Spinal cord (tissue), 10 donors: ENCODE measurements at places on chromosomes 12 and 14. TPM values are rescaled to one million over a fixed set of nuclear protein-coding genes. Genes with fewer than 3 reads are reported as not detected.
A peak's percentile ranks its signal among the peaks of the same experiment; 100 is the strongest.

The RTL1 gene
- 0.44 TPM for total RNA-seq

The PGF gene
- total RNA-seq = 5.7 TPM

The KLRK1 gene
- 10.1 TPM for total RNA-seq

The CMA1 gene
- not detected for total RNA-seq

- DNase-seq = no peak
Observed at GRCh38 chr12:94961256-94961824, 42.2 kb downstream of the NDUFA12 start.

The NELL2 gene
- total RNA-seq = 105 TPM

GRCh38 chr12:95116773-95117172 is 43.4 kb upstream of the NR2C1 start:
- no peak for DNase-seq

DNA sequence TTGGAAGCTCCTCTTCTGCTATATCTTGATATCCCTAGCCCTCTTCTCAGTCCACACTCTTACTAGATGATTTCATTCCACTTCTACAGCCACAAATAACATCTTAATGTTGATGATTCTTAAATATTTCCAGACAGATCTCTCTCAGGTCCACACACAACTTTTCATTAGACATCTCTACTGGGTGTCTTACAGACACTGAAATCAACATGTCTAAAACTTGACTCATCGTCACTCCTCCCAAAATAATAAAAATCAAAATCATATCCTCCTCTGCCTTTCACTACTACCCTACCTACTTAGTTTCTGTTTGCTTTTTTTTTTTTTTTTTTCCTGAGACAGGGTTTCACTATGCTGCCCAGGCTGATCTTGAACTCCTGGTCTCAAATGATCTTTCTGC is 11.9 kb downstream of the PRDM4 start:
- DNase-seq = no peak

The PTHLH gene
- total RNA-seq = 7.7 TPM

The C1QL4 gene
- total RNA-seq = 4.8 TPM

- DNase-seq = no peak
Observed at GRCh38 chr12:72828662-72829324, 556.6 kb downstream of the TRHDE start.

The ADGRD1 gene
- total RNA-seq = 13.9 TPM

The PLEKHG7 gene
- not detected for total RNA-seq

GRCh38 chr14:99793213-99794150 is at the start of gene EML1:
TSS of gene EML1 (plus strand) at chr14:99793413. CDS start at chr14:99793477, 64 bp downstream.
- peak; percentile 73 for DNase-seq

DNA sequence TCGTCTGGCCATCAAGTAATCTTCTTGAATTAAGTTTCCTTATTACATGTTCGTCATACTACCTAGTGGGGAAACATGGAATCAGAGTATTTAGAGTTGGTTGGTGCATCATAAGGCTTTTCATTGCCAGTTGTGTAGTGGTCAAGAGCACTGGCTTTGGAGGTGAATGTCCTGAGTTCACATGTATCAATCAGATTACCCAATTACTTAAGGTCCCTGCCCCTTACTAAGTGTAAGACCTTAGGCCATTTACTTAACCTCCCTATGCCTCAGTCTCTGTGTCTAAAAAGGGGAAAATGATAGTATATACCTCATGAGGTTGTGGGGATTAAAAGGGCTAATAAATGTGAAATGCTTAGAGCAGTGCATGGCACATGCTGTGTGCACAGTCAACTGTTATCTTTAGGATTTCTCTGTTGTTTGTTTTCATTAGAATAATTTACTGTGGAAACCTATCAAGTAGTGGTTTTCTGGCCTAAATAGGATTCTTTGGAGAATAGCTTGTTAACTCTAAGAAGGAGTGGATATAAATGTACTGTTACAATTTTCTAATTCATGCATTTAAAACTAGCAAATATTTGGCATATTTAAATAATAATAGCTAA is 27.0 kb downstream of the MSRB3 start:
- no peak for DNase-seq

The TMEM233 gene
- total RNA-seq = 0.66 TPM

GRCh38 chr12:95763809-95764253 is 26.7 kb downstream of the NTN4 start:
- DNase-seq = no peak

The TPPP2 gene
- not detected for total RNA-seq

The PMEL gene
- total RNA-seq = 8.8 TPM

The IGF1 gene
- total RNA-seq = 20.4 TPM

DNA sequence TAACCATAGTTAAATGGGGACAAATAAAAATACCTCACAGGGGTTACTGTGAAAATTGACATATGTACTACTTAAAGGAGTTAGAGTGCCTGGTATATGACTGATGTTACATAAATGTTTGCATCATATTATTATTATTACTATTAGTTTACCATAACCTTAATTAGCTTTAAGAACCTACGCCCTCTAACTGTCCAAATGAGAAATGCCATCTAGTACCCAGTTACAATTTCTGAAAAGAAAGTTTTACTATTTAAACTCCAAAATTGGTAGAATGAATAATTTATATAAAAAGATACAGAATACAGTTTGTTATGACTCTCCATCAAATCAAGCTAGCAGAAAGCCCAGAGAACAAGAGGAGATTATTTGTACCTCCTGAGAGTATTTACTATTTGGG is 42.3 kb downstream of the EML5 start:
- no peak for DNase-seq

GRCh38 chr12:77841521-77841920 is 10.8 kb downstream of the NAV3 start:
- no peak for DNase-seq
